Fibroblast of skin of scalp (primary cell): ENCODE measurements at places on chromosomes 4 and X.

DNA sequence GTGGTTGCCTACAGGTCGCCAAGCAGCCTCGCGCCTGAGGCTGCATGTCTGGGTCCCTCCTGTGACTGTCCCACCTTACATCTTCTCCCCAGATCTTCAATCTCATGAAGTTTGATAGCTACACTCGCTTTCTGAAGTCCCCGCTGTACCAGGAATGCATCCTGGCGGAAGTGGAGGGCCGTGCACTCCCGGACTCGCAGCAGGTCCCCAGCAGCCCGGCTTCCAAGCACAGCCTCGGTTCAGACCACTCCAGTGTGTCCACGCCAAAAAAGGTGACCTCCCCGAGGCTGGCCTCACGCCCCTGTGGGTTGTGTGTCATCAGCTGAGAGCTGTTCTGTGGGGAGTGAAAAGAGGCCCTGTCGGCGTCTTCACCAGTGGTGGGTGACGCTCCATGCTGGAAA lies 24.9 kb upstream of the HGFAC start:
- no peak for DNase-seq

DNA sequence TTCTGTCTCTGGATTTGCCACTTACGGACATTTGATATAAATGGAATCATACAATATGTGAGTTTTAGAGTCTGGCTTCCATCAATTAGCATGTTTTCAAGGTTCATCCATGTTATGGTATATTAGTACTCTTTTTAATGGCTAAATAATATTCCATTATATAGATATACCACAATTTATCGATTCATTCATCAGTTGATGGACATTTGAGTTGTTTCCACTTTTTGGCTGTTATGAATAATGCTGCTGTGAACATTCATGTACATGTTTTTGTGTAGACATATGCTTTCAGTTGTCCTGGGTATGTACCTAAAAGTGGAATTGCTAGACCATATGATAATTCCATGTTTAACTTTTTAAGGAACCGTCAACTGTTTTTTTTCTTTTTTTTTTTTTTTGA lies 61.2 kb upstream of the MND1 start:
- no peak for DNase-seq

DNA sequence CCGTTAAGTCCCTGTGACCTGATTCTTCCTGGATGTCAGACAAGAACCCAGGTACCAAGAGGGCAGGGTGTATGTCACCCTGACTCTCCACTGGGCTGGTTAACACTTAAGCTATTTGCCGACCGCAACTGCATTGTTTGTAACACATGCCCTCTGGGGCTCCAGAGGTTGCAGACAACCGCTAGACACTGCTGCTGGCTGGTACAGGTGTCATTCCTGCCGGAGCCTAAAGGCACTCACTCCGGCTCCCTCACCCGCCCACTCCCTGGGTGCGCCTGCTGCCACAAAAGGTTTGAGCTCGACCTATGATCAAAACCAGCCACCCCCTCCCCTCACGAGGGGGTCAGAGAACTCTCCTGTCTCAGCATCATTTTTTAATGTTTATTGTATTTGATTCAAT lies 208.2 kb downstream of the FAT4 start:
- DNase-seq = no peak

DNA sequence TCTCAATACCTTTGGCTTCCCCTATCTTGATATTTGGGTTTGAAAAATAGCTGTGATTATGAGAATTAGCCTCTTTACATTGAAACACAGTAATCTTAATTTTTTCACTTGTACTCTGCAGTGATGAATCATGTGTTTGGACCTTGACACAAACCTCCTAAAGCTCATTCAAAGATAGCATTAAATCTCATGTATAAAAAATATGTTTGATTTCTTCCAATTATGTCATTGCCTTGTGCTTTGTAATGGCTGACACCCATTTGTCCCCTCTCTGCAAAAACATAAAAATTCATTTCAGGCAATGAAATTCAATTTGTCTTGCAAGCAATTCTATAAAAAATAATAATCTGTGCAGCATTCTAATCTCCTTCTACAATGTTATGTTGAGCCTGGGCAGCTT lies 422.4 kb upstream of the BOD1L1 start:
- no peak for DNase-seq

GRCh38 chrX:29478336-29479069 lies 736.9 kb upstream of the MAGEB2 start:
- DNase-seq = peak; percentile 26

DNA sequence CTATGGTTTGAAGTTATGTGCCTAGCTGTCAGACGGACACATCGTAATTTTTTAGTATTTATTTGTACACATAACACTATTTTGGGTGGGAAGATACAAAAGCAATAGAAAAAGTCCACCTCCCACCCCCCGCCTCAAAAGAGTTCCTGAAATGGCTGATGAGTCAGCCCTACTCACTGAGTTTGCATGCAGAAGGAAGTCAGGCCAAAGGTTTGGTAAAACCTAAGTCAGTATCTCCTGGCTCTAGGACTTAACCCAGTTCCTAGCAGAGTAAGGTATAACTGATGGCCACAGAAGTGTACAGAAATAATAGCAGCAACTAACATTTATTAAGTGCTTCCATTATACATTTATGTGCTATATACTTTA lies 2.9 kb upstream of the KLHL2 start:
- DNase-seq = no peak

DNA sequence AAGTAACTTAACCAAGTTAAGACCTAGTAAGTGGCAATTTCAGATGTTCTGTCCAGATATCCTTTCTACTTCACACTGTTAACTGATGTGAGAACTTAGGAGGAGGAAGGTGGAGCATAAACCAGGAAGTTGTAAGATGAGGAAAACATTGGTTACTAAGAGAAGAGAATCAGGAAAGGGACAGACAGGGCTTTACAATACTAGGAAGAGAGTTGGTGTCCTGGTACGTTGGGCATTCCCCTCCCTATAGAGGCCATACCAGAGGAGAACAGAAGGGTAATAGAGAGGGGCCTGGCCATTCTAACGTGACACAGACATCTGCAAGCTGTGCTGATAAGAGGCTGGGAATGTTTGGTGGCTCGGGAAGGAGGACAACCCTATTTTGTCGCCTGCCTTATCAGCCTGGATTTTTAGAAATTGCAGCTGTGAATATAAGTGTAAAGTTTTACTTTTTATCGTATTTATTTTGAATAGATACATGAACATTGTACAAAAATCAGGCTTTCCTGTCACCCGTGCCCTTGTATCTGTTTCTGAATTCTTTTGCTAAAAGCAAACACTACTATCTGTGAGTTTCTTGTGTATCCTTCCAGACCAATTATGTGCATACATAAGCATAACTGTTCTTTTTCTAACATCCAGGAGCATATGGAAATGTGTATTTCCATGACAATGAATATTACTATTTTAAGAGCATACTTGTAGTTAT lies 53.5 kb upstream of the HPRT1 start:
- no peak for DNase-seq

GRCh38 chrX:40418146-40418812 lies 162.5 kb upstream of the ATP6AP2 start:
- no peak for DNase-seq

DNA sequence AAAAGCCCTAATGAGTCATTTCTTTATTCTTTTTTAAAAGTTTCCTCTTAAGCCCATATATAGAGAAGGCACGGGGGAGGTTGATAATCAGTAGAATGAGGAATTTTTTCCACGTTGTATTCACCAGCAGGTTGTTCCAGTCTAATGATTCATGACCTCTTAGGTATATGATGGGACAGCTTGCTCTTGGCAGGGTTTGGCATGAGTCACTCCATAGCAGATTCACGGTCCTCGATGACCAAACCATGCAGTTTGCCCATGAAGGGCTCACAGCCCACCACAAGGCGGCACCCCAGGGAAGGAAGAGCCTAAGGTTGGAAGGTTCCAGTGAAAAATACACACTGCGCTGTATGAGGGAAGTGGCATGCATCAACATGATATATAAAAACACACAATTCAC lies 623.8 kb upstream of the DIPK2B start:
- peak; percentile 88 for DNase-seq

DNA sequence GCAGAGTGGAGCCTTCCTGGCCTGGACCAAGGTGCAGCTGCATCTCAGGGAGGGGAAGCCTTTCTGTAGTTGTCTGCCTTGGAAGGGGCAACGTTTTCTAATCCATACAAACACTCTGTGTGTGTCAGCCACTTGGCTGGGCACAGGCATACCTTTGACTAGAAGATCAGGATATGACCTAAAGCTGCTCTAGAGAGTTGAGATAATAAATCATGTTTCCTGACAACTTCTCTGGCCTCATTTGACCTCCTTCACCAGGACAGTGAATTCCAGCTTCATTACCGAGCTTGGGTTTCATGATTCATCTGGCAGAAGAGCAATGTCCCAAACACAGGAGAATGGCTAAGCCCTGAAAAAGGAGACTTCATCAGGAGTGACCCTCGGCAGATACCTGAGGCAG lies 89.6 kb upstream of the KIT start:
- peak; percentile 85 for DNase-seq

GRCh38 chrX:42686296-42686695 lies 91.7 kb downstream of the PPP1R2C start:
- no peak for DNase-seq

GRCh38 chr4:170884969-170885570 lies 795.3 kb upstream of the AADAT start:
- no peak for DNase-seq

GRCh38 chrX:130083107-130083490 lies 27.2 kb downstream of the ELF4 start:
- DNase-seq = no peak

GRCh38 chr4:5503336-5503936 lies 204.9 kb downstream of the EVC2 start:
- DNase-seq = no peak

DNA sequence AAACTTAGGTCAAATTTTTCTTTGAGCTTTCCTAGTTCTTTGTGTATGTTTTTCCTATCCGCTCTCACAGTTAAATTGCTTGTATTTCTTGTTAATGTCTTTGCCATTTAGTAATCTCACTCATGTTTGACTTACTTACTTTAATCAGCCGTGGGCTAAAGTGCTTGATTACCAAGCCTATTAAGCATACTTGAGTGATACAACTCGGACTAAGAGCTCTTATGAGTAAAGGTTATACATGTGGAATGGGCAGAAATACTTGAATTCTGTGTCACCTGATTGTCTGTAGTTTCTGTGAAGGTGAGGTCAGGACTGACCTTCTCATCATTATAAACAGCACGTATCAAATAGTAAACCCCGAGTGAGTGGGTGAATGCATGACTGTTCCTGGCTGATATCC lies 664.5 kb downstream of the PDHA2 start:
- no peak for DNase-seq

DNA sequence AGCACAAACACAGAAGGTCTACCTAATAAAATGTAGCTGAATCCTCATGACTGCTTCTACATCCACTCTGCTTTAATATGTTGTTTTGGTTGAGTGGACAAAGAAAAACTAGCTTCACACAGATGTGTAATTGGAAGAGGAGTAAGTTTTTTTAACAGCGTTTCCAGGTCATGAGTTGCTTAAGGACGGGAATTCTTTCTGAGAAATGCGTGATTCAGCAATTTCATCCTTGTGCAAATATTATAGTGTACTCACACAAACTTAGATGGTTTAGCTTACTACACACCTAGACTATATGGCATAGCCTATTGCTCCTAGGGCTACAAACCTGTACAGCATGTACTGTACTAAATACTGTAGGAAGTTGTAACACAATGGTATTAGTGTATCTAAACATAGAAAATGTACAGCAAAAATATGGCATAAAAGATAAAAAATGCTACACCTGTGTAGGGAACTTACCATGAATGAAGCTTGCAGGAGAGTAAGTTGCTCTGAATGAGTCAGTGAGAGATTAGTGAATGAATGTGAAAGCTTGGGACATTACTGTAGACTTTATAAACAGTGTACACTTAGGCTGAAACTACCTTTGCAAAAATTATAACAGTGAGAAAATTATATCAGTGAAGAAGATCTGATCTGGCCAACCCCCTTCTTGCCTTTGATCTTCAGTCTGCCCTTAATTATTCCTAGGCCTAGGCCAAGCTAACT lies 70.8 kb upstream of the IL15 start:
- no peak for DNase-seq

DNA sequence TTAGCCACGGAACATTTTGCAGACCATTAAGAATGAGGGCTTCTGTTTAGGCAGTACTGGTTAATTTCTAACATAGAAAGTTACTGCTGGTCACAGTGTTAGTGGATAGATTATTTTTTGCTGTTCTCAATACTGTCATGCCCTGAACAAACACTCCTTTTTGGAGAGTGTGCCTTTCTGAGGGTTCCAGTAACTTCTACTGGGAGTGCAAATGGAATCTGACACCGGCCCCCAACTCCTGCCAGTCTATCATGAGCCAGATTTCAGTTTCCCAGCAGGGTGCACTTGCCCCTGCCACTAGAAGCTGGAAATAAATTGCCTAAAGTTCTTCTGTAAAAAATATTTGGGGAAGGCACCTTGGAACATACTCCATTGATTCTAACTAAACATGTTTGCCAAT lies 224.4 kb upstream of the GPC4 start:
- no peak for DNase-seq

GRCh38 chr4:115424852-115425251 lies 311.4 kb upstream of the NDST4 start:
- no peak for DNase-seq

- DNase-seq = no peak
Measured at GRCh38 chr4:116302990-116303735, 782.2 kb downstream of the TRAM1L1 start.

- DNase-seq = no peak
Measured at GRCh38 chr4:153348006-153348405, 3.5 kb downstream of the MND1 start.

DNA sequence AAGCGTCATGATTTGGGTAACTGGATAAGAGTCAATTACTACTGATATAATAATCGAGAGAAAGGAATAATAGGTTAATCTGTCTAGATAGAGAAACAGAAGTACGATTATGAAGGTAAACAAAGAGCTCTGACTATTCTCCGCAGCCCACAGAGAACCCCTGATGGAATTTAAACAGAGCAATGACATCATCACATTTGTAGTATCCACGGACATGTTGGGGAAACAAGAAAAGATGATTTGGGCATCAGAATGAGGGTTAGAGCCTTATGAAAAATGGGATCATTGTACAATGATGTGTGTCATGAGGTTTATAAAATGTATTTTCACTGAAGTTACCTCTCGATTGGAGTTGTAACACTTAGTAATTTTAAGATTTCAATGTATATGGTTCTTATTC lies 129.9 kb downstream of the DTHD1 start:
- DNase-seq = no peak

- no peak for DNase-seq
Measured at GRCh38 chr4:31283679-31284078, 563.5 kb downstream of the PCDH7 start.

DNA sequence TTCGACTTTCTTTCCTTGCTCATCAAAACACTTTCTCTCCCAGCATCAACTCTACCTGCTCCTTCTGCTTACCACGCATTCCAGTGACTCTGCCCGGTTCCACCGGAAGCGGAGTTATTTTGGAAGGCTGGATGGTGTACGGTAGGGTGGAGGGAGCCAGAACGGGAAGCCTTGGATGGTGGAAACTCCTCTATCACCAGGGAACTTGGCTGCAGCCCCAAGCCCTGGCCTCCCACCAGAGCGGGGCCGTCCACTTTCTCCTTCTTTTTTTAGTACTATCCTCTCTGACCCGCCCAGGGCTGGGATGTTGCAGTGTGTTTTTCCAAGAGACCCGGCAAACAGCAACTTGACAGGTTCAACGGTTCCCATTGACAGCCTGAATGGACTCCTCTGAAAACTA lies 27.6 kb downstream of the ADGRG2 start:
- no peak for DNase-seq
